ENCODE measurements at places on chromosomes 3 and 15.
A peak's percentile ranks its signal among the peaks of the same experiment; 100 is the strongest.

- DNase-seq, result peak; percentile 3
Measured at GRCh38 chr3:51539291-51539941, 897 bp downstream of the RAD54L2 start.

DNA sequence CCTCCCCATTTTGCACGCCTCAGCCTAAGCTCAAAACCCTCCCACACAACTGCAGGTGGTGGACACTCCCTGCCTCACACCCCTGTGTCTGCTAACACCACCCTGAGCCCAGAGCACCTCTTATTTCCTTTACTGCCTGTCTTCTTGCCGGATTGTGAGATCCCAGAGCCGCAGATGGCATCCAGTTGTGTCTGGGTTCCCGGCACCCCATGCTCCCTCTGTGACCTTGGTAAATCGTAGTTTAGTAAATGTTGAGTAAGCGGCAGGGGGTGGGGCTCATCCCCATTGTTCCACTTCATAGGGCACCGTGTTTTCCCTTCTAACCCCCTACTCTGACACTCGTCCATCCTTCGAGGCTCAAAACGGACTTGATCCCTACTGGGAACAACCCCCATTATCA is 14.9 kb downstream of the SPINT1 start:
- DNase-seq, result no peak

DNA sequence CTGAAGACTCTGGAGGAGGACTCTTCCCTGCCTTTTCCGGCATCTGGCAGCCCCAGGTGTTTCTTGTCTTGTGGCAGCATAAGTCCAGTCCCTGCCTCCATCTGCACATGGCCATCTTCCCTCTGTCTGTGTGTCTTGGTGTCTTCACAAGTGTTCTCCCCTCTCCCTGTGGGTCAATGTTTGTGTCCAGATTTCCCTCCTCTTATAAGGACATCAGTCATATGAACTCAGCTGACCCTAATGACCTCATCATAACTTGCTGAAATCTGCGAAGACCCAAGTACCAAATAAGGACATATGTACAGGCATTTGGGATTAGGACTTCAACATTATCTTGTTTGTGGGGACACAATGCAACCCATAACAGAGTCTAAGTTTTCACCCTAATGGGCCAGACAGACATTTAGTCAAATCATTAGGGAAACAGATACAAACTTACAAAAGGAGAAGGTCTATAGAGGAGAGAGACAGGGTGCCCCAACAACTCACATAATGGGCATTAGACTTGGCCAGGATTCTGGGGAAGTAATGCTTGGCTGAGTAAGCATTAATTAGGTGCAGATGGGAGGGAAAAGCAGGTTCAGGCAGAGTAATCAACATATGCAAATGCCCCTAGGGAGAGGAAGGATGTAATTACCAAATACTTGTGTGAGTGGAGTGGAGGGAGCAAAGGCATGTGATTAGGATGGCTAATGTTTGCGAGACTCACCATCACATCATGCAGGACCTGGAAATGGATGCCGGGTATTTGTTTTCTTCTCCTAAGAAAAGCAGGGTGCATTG is 372.8 kb upstream of the TBL1XR1 start:
- DNase-seq, result no peak

DNA sequence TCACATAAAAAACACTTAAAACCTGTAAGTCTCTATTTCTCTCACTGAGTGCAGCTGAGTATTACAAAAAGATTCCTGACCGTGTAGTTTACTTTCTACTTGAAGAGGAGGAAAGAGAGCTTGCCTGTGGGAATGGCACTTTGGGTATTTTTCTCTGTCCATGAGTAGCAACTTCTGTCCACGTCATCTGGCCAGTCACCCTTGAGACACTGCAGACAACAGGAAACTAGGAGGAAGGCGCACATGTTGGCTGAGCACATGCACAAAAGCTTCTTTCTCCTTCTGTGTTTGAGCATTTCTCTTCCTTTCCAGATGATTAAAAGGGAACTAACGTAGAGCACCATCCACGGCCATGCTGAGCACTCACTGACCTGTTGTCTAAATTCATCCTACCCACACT is 19.7 kb downstream of the STARD5 start:
- DNase-seq, result no peak

DNA sequence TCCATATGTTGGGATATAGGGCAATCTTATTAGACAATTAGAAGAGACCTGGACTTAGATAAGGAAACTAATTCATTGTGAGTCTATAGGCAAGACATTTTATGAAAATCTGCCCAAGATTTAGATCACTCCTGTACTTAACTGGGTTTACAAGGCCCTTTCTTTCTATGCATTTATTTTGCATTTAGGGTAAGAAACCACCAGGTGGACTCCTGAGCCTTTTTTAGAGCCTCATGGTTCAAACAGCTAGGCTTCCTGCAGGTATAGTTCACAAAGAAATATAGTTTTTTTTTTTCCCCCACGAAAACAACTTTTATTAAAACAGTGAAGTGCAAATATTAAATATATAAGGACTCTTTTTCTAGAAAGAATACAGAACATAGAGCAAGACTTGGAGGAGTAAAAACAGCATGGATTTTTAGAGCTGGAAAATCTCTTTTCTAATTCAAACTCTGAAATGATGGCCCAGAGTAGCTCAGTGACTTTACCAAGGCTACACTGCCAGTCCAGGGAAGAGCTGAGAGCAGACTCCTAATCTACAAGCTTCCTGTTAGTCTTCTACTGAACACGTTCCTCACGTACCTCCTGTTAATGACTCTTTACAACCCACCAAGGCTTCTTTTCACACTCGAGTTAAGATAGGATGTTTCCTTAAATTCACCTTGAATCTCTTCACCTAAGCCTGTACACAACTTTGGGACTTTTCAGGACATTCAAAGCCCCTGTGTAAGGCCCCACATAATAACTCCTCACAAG is 400.9 kb upstream of the ATP11B start:
- no peak for DNase-seq

DNA sequence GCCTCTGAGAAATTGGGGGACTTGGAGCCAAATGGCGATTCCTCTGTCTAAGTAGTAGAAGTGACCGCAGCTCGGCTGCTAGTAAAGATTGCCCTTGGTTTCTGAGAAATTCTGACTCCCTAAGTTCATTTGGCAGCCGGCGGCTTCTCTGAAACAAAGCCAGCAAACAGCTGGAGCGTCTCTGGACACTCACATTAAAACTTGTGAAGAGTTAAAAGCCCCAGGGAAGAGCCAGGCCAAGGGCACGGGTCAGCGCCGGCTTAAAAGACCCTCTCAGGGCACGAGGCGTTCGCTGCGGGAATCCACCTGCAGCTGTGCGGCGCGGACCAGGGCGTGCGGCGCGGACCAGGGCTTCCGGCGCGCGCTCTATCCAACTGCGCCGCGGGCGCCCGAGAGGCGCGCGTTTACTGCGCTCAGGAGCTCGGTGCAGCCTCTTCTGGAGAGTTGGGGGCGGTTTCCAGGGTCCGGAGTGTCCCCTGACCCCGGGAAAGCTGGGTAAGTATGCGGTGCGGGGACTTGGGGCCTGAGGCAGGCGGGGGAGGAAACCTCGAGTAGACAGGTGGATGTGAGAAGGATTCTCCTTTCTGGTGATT is at the start of gene COL6A5:
COL6A5 (plus strand) TSS at position 186 of the 593 bp plus-strand sequence. CDS start 27,967 bp downstream, outside the sequence.
- no peak for DNase-seq

DNA sequence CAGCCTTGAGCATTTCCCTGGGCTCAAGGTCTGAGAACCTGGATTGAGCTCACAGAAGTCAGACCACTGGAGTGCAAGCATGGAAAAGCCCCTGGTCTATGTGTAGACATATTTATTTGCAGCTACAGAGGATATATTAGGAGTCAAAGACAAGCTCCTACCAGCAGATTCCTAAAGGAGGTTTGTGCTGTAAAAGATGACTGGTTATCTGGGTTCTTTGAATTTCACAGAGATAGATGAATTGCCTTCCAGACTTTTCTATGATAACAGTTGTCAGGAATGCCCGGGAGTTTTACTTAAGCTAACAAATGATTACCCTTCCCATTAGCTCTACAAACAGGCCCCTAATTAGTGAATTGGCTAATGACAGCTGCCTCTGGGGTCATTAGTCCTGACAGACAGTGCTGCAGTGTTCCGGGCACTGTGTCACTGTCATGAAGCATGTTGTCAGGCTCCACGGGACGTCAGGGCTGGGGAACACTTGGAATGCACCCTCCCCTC is 48.8 kb upstream of the PLXNA1 start:
- no peak for DNase-seq

GRCh38 chr3:12856626-12857025 is 15.3 kb upstream of the RPL32 start:
- DNase-seq, result no peak

DNA sequence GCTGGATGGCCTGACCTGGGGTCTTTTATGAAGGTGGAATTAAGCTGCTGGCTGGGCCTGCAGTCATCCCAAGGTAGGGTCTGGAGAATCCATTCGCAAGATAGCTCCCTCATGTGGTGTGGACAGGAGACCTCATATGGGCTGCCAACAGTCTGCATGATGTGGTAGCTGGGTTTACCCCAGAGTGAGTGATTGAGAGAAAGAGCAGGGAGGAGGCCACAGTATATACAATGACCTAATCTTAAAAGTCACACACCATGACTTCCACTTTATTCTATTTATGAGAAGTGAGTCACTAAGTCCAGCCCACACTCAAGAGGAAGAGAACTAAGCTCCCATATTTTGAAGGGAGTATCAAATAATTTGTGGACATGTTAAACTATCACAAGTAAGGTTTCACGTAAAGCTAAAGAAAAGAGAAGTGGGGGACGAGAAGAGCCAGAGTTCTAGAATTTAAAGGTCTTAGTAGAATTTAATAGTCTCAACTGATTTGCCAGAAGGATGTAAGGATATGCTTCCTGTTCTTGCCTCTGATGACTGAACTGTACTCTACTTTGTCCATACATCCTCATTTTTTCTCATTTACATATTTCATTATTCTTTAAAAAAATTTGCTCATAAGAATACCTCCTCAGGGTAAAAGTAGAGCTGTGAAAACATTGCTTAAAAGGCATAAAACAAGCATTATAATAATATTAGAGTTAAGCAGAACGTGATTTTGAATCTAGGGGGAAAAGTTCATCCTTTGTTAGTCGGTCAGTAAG is 184.4 kb downstream of the PEX5L start:
- no peak for DNase-seq

GRCh38 chr3:130576375-130577266 is 59.6 kb downstream of the COL6A6 start:
- no peak for DNase-seq

DNA sequence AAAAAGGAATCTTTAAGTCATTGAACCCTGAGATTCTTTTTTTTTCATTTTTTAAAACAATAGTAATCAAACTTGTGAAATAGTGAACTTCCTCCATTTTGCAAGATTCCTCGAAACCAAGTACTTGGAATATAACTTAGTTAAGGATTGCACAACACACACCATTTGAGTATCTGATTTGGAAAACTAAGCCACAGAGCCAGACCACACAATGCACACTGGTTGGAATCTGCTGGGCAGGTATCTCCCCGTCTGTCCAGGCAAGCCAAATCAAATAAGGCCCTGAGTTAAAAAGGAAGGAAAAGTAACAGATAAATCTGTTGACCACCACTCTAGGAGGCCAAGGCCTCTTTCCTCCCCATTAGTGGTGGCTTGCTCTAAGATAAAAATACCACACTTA is 177.5 kb upstream of the ICE2 start:
- no peak for DNase-seq

DNA sequence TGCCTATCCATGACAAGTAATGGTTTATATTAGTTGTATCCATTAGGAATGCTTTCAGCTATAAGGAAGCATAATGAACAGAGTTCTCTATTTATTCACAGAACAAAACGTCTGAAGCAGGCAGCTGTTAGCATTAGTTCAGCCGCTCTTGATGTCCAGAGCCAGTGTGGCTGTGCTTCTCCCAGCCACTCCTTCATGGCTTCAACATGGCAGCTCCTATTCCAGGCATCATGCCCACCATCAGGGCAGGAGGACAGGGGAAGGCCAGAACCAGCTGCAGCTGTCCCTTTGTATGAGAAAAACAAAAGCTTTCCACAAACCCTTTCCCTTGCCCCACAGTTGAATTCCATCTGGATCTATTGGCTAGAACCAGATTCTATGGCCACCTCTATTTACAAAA is 12.9 kb upstream of the SNRK start:
- DNase-seq, result no peak

DNA sequence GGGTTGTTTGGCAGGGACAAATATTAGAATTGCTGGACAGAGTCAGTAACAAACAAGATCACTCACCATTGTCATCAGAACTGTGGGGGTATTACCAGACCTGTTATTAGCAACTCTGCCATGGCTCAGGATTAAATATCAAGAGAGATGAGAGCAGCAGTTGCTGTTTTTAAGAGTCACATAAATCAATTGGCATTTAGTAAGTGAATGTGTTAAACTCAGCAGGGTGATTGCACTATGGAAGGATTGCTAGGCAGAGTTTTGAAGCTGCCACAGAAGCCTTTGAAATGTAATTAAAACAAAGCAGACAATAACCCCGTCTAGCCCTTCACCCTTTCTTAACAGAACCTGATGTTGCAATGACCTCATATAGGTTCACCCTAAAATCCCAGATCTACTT is 238.8 kb downstream of the GAP43 start:
- no peak for DNase-seq

DNA sequence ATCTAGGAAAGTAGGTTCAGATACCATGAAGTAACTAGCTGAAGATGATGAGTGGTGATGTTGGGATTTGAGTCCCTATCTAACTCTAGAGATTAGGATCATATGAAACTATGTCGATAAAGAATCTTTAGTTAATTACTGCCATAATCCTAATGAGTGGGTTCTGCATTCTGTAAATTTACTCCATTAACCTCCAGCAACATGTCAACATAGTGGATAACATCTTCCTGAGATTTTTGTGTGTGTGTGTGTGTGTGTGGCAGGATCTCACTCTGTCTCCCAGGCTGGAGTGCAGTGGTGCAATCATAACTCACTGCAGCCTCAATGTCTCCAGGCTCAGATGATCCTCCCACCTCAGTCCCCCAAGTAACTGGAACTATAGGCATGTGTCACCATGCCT is 272.9 kb upstream of the DPH6 start:
- no peak for DNase-seq

DNA sequence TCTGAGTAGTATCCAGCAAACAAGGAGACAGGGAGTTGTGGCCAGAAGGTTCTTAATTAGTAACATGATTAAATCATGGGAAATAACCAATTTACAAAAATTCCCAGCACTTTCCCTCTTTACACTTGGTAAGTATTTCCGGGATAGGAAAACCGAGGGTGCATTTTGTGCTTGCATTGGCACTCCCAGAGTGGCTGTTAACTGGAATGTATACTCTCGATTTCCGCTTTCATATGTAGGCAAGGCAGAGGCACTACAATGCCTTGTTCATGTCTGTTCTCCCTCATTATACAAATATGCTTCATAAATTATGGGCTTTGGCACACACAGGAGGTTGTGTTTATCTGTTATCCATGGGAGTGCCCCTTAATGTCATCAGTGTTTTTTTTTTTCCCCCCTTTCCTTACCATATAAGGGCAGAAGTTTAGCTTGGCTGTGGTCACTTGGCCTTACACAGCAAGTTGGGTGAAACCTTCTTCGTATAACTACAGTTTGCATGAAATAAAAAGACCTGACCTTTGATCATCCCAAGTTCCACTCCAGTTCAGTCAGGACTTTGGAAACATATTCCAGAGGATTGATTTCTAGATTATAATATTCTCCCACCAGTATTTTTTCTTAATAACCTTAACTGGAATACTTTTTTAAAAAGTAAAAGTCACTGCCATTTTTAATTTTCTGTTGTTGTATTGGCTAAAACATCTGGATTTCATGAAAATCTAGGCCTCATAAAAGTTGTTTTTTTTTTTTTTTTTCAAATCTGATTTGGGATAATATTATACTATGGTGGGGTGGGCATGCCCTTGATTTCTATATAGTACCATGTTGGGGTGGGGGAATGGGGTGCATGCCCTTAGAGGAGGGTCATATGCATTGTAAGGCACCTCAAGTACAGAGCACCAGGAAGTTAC is 8.9 kb downstream of the TPM1 start:
- DNase-seq, result no peak

All from stimulated activated CD8-positive, alpha-beta memory T cell treated with anti-CD3 and anti-CD28 coated beads, Interleukin-4, amount 100 ng/mL, for 4 hours (primary cell).